Right hindlimb (tissue), 1 donor: ENCODE measurements at places on chromosomes 7 and 10.

DNA sequence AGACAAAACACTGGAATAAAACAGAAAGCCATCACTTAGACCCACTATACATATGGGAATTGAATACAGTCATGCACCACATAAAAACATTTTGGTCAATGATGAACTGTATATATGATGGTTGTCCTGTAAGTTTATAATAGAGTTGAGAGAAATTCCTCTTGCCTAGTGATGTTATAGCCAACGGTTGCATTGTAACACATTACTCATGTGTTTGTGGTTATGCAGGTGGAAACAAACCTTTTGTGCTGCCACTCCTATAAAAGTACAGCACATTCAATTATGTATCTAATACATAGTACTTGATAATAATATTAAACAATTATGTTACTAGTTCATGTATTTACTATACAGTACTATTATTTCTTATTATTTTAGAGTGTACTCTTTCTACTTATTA lies 381.2 kb upstream of the MBL2 start:
- DNase-seq = no peak

GRCh38 chr7:1447551-1448244 lies 11.6 kb downstream of the MICALL2 start:
- DNase-seq = peak; percentile 61

- DNase-seq = no peak
Observed at GRCh38 chr10:99358101-99358500, 28.9 kb downstream of the CNNM1 start.

DNA sequence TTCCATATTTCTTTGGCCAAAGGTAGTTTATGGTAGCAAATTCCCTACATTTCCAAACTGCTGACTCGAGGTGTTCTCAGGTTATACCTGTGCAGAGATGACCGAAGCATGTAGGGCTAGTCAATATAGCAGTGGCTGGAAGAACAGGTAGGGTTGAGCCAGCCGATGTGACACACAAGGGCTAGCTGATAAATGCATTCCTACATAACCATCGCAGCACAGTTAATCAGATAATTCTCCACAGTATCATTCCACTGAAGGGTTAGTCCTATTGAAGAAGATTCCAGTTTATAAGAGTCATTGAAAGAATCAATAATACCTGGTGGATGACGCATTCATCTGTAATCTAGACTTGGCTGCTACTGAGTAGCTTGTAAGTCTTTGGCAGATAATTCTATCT lies 220.0 kb downstream of the KIF20B start:
- no peak for DNase-seq

- DNase-seq = no peak
Observed at GRCh38 chr10:11035301-11035991, 17.8 kb downstream of the CELF2 start.

GRCh38 chr7:98211221-98211675 lies at the start of gene BHLHA15:
BHLHA15 (plus strand) TSS chr7:98211439; CDS start chr7:98212310, 871 bp downstream.
- no peak for DNase-seq

- DNase-seq = no peak
Observed at GRCh38 chr10:94355841-94356240, 6.9 kb downstream of the NOC3L start.

DNA sequence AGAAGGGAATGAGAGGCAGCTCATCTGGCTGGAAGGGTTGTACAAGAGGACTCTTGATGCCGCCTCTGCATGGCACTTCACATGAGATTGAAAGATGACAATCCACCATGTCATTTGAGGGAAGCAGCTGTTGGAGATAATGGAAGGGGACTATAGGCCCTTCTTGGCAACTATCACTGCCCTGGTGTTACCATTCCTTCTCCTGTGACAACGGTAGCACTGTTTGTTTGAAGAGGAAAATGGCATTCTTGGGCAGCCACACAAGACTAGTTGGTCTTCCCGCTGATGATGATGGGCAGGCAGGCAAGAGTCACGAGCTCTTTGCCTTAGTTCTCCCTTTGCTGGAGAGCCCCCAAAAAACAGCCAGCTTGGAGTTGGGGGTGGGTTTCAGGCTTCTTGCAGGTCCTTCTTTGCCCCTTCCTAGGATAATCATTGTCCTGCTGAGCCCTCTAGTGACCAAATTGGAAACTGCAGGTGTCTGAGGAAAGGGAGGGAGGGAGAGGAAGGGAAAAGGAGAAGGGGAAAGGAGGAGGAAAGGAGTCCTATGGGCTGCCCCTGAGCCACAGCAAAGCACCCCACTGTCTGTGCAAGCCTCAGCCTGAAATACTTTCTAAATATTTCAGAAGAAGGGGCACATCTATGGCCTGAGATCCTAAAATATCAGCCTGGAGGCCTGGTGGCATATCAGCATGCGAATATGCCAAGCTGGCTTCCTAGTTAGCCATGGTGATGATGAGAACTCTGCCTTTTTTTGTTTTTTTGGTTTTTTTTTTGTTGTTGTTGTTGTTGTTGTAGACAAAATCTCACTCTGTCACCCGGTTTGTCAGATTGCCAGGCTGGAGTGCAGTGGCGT lies 165.6 kb upstream of the KMT2E start:
- DNase-seq = peak; percentile 64

DNA sequence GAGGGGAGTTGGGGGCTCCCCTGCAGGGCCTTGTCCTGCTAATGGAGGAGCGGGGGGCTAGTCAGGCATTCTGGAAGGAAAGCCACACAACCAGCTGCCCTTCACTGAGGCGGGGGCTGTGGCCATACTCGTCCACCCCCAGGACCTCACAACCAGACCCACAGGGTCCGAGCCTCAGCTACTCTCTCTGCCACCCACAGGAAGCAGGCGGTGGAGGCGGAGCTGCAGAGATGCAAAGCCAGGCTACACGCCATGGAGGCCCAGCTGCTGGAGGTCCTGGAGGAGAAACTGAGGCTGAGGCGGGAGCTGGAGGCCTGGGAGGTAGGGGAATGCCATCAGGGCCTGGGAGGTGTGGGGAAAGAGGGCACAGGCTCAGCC lies 3.1 kb downstream of the ABHD11 start:
- DNase-seq = no peak

DNA sequence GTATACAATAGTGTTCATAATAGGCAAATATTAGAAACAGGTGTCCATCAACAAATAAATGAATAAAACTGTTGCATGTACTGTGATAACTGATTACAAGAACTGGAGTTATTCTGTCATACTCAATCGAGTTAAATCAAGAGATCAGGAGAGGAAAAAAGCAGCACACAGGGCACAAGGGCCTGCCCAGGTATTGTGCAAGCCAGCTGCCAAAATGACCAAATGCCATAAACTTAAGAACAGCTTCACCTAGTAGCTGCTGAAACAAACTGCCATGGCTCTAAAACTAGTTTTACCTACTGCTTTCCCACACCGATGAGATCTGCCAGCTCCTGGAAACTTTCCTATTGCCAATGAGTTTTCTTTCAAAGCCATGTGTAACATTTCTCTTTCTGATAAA lies 12.2 kb downstream of the GSAP start:
- DNase-seq = no peak

GRCh38 chr7:84264396-84264795 lies 69.8 kb upstream of the SEMA3A start:
- no peak for DNase-seq

- no peak for DNase-seq
Observed at GRCh38 chr7:141737118-141737835, 881 bp upstream of the SSBP1 start.

DNA sequence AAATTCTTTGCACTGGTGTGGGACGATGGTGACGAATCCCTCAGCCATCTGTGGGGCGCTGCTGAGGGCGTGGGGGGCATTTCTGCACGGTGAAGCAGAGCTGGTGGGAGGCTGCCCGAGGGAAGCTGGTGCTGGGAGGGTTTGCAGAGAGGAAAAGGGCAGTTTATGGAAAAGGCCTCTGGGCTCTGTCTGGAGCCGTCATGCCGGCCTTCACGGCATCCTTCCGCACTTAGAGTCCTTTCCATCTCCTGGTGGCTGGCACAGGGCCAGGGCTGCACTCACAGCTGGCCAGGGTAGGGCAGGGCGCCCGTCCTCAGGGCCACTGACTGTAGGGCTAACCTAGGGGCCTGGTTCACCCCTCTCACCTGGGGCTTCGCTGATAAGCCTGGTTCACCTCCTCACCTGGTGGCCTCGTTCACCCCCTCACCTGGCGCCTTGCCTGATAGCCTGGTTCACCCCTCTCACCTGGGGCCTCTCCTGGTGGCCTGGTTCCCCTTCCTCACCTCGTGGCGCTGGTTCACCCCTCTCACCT lies 598 bp upstream of the AMZ1 start:
- peak; percentile 54 for DNase-seq

- DNase-seq = no peak
Observed at GRCh38 chr7:131276748-131277147, 50.9 kb upstream of the MKLN1 start.

GRCh38 chr7:149294634-149295480 lies 32.9 kb downstream of the ZNF783 start:
- no peak for DNase-seq

DNA sequence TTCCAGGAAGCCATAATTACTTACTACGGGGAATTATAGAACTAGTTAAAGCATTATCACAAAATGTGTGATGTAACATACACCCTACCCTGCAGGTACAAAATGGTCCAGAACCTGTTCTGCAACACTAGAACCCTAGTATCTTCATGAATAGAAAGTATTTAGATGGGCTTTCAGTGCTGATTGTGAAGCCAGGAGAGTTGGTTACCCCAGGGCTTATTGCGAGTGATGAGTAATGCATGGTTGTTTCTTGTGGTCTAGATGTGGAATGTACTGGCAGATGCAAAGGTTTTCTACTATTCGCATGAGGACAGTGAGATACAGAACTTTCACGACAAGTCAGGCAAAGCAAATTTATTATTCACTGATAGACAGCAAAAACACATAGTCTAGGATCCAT lies 33.6 kb upstream of the AGR3 start:
- no peak for DNase-seq

DNA sequence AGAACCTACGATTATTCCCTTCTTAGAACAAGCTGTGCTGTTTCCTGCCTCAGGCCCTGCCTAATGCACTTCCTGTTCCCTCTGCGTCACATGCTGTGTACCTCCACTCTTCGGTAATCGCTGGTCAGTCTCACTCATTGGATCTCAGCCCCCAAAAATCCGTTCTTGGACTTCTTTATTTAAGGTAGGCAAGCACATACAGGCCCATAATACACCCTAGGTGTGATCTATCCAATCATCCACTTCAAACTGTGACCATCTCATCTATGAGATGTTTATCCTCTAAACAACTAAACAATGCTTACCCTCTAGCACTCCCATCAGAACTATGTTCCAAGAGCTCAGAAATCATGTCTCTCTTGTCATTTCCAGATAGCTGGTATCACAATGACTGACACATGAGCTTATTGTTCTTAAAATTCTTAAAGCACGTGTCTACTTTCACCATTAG lies 83.9 kb downstream of the CADPS2 start:
- DNase-seq = no peak

DNA sequence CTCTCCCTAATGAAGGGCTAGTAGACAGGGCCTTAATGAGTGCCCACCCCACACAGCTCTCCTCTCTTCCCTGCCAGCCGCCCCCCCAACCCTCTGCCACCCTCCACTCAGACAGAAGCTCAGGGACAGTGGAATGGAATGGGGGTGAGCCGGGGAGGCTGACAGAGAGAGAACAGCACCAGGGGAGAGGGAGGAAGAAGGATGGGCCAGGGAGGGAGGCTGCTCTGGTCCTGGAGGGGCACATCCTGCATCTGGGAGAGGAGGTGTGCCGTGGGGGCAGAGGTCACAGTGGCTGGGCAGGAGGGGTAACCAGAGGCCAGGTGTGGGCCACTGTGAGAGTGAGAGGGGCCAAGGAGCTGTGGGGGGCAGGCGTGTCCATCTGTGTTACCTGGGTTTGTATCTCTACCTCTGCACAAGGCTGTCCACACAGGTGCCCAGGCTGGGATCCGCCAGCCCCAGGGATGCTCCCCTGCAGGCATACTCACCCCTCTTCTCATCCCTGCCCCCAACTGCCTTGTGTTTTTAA lies 2.4 kb downstream of the NYAP1 start:
- no peak for DNase-seq

GRCh38 chr10:86203162-86203905 lies 163.3 kb downstream of the GRID1 start:
- peak; percentile 61 for DNase-seq

DNA sequence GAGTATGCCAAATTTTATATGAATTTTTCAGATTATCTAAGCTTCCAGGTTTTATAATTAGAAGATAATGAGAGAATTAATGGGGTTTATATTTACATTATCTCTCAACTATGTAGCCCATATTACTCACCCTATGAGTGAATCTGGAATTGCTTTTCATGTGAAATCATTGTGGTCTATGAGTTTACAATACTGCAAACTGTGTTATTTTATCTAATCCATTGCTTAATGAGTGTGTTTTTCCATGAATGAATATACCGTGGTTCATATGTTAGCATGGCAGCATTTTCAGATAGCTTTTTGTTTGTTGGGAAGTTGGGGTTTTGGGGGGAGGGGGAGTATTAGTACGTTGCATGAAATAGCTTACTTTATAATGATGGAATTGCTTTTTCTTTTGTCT lies 44.5 kb downstream of the FGFBP3 start:
- no peak for DNase-seq

- no peak for DNase-seq
Observed at GRCh38 chr7:24419077-24419476, 135.1 kb downstream of the NPY start.

DNA sequence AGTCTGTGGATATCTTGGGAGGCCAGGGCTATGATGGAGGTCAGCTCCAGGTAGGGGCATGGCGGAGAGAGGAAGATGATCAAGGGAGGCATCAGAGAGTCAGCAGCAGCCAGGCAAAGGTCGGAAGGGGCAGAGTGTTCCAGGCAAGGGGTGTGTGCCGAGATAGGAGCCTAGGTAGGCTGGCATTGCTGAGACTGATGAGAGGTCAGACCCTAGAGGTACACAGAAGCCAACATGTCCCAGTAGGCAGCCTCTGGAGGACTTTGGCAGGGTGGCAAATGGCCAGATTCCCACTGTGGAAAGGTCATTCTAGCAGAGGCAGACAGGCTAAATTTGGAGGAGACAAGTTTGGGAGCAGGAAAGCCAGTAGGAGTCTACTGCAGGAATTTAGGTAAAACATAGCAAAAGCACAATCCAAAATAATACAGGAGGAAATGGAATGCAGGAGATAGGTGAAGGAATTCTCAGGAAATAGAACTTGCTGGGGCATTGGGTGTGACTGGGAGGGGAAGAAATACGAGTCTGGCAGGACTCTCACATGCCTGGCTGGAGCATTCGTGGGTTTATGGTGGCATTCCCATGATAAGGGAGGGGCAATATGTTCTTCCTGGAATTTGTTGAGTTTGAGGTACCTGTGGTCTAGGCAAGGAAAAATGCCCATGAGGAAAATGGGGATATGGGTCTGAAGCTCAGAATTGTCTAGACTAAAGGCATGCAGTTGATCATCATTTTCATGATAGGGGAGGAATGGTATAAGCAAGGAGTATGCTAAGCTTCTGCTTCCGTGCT lies 25.7 kb downstream of the TMEM176A start:
- no peak for DNase-seq

GRCh38 chr10:102777711-102778453 lies 34.1 kb downstream of the WBP1L start:
- peak; percentile 53 for DNase-seq

- DNase-seq = no peak
Observed at GRCh38 chr7:114986190-114987180, 64.6 kb downstream of the MDFIC start.
